ENCODE measurements at places on chromosomes 2 and 18. TPM values are rescaled to one million over a fixed set of nuclear protein-coding genes. Genes with fewer than 3 reads are reported as not detected.
A peak's percentile ranks its signal among the peaks of the same experiment; 100 is the strongest.

DNA sequence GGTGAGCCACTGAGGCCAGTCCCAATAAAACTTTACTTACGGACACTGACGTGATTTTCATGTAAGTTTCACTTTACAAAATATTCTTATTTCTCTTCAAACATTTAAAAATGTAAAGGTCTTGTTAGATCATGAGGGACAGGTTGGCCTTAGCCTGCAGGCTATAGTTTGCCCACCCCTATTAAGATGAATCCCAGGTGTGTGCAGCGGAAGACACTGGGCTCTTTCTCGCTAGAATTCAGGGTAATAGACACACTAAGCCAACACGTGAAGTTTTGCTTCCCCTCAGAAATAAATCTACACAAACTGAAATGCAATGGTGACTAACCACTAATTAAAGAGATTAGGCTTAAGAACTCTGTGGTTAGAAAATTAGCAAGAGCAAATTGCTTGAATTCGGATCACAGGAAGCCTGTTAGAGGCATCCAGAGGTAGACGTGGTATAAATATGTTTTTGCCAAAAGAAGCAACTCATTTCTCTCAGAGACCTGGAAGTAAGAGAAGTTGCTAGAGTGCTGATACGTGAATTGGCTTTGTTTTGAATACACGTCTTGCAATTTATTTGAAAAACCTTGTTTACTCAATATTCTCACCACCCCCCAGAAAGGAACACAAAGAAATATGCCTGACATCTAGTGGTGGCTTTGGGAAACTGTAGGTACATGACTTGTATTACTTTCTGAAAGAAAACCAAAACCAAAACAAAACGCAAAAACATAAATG, 151.6 kb downstream of the DTNB start:
- H3K27ac ChIP-seq = no peak overlapping the region
- DNase-seq = peak; percentile 35
- 0 out of 2 replicates have a peak, but pooled peaks cover 1% of the 10 kb centered on the region for H3K4me1 ChIP-seq
- H3K4me3 ChIP-seq = no peak overlapping the region
- no peaks in the 10 kb centered on the region for H3K27me3 ChIP-seq

GRCh38 chr2:29317077-29317517, 201.9 kb downstream of the CLIP4 start:
- no peaks in the 10 kb centered on the region for H3K36me3 ChIP-seq
- no peaks in the 10 kb centered on the region for H3K4me1 ChIP-seq
- no peak for DNase-seq
- H3K4me3 ChIP-seq = no peak overlapping the region
- H3K27ac ChIP-seq = no peak overlapping the region

GRCh38 chr18:79682894-79683625, 3.5 kb downstream of the CTDP1 start:
- H3K36me3 ChIP-seq = no peaks in the 10 kb centered on the region
- H3K27me3 ChIP-seq = no peaks in the 10 kb centered on the region
- DNase-seq = no peak
- H3K4me3 ChIP-seq = no peak overlapping the region
- no peak overlapping the region for H3K27ac ChIP-seq
- peaks cover 13% of the 10 kb centered on the region for H3K4me1 ChIP-seq

The ZNF407 gene
- total RNA-seq = 7.6 TPM

GRCh38 chr18:49051311-49051967, 100.7 kb upstream of the SMAD7 start:
- no peaks in the 10 kb centered on the region for H3K36me3 ChIP-seq
- H3K4me1 ChIP-seq = peaks cover 11% of the 10 kb centered on the region
- H3K27ac ChIP-seq = no peak overlapping the region
- no peak for DNase-seq
- H3K4me3 ChIP-seq = no peak overlapping the region
- no peaks in the 10 kb centered on the region for H3K27me3 ChIP-seq

The UGT1A3 gene
- not detected for total RNA-seq

DNA sequence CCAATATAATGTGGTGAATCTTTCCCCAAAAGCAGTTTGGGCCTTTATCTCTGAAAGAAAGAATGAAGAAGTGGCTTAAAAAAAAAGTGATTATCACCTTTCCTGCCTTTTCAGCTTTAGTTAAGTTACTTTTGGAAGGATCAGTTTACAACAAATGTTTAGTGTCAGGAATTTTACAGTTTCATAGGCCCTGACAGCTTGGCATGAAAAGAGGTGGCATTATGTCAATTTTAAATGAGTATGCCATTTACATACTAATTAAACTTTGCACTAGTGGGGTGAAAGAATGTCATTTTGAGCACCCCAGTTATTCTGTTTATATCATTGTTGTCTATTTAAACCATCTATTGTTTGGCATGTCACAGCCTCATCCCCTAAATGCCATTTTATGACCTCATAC, 763.5 kb upstream of the FANCL start:
- H3K4me1 ChIP-seq = no peaks in the 10 kb centered on the region
- H3K36me3 ChIP-seq = no peaks in the 10 kb centered on the region
- no peak overlapping the region for H3K27ac ChIP-seq
- no peak overlapping the region for H3K4me3 ChIP-seq
- no peak for DNase-seq

The SCN1A gene
- not detected for total RNA-seq

- H3K4me3 ChIP-seq = no peak overlapping the region
- no peaks in the 10 kb centered on the region for H3K27me3 ChIP-seq
- no peaks in the 10 kb centered on the region for H3K36me3 ChIP-seq
- no peaks in the 10 kb centered on the region for H3K4me1 ChIP-seq
Observed at GRCh38 chr2:141035846-141036420, 1094.9 kb downstream of the LRP1B start.

DNA sequence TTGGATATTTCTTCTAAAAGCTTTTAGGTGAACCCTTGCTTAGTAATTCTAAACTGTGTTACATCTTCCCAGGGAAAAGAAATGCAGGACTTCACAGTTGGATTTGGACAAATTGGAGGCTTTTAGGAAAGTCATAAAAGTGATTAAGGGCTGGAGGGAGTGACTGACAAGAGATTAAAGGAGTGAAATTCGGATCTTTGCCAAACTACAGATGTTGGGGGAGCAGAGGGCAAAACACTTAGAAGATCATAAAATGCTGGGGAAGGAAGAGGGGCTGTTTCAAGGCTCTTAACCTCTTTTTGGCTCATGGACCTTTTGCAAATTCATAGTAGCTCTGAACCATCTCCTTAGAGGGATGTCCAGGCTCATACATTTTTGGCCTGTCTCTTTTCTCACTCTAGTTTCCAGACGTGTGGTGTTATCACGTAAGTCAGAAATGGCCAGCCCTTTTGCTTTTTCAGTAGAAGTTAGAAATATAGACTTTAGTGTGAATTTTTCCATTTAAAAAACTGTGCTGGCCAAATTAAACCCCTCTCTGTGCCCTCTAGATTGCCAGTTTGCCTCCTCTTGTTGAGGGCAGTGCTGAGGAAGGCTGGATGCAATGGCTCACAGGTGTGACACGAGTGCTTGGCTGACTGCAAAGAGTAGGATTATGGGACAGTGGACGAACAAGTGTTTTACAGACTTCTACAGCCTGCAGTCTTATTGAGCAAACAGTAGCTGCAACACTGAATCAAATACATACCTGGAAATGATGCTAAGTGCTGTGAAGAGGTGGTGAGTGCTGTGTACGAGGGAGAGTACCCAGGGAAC, 109.9 kb downstream of the LYPD6B start:
- H3K4me1 ChIP-seq = no peaks in the 10 kb centered on the region
- H3K36me3 ChIP-seq = no peaks in the 10 kb centered on the region
- no peaks in the 10 kb centered on the region for H3K27me3 ChIP-seq

The ALPG gene
- total RNA-seq = 0.10 TPM

DNA sequence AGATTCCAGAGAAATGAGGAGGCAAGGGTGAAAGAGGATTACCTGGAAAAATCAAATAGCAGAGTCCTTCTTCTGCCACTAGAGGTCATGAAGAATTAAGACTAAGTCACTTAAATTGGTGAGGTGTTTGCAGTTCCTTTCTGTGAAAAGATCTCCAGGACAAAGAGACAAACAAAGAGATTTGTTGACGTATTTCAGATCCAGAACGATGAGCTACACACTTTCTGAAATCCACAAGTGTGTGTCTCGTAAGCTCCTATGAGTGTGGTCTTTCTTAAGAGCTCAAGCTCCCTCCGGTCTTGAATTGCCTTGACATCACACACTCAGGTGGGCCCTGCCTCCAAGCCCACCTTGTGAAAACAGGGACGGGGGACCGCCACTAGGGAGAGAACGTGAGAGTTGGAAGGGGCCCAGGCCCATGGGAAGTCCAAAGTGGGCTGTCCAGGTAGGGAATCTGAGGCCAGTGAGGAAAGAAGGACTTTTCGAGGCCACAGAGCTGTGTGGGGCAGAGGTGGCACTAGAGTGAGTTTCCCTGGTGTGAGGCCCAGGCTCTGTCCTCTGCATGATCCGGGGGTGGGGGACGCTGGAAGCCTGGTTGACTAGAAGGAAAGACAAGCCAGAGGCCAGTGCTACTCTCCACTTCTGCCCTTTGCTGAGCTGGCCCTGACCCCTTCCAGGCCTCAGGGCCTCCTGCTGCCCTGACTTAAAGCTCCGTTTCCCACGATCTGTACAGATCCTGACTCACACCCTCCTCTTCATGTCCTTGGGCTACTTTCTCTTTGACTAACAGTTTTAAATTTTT, 168.1 kb upstream of the NCK2 start:
- H3K4me1 ChIP-seq = no peaks in the 10 kb centered on the region
- DNase-seq = peak; percentile 16
- no peak overlapping the region for H3K4me3 ChIP-seq
- peaks cover 14% of the 10 kb centered on the region for H3K27me3 ChIP-seq
- no peak overlapping the region for H3K27ac ChIP-seq
- H3K36me3 ChIP-seq = no peaks in the 10 kb centered on the region

The SEC11C gene
- total RNA-seq = 42.2 TPM

- H3K36me3 ChIP-seq = no peaks in the 10 kb centered on the region
- H3K27me3 ChIP-seq = no peaks in the 10 kb centered on the region
- no peak for DNase-seq
Observed at GRCh38 chr2:84850471-84850870, 30.4 kb downstream of the TRABD2A start.

The BOD1L2 gene
- total RNA-seq = not detected

DNA sequence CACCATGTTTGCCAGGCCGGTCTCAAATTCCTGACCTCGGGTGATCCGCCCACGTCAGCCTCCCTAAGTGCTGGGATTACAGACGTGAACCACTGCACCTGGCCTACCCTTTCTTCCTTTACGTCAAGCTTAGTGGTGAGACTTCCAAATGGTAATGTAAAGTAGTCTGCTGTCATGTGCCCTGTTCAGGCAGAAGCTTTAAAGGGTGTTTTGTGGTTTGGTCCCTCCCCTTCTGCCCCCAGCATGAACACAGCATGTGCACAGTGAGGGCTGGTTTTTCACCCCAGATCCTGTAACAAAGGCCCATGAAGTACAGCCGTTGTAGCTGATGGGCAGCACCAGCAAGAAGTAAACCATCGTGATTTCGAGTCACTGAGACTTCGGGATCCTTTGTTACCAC, 2.7 kb upstream of the DTYMK start:
- peaks cover 23% of the 10 kb centered on the region for H3K4me1 ChIP-seq
- no peaks in the 10 kb centered on the region for H3K27me3 ChIP-seq
- DNase-seq = no peak

GRCh38 chr2:109193807-109194619, 65.0 kb downstream of the SH3RF3 start:
- DNase-seq = no peak
- H3K36me3 ChIP-seq = no peaks in the 10 kb centered on the region
- H3K4me1 ChIP-seq = no peaks in the 10 kb centered on the region
- H3K27me3 ChIP-seq = peaks cover 13% of the 10 kb centered on the region
- H3K27ac ChIP-seq = no peak overlapping the region

GRCh38 chr2:56182420-56182819, 1.4 kb upstream of the CCDC85A start:
- H3K27ac ChIP-seq = no peak overlapping the region
- H3K4me3 ChIP-seq = no peak overlapping the region
- H3K4me1 ChIP-seq = peaks cover 25% of the 10 kb centered on the region
- no peak for DNase-seq

The WDR75 gene
- total RNA-seq = 70.2 TPM

The XDH gene
- total RNA-seq = 0.15 TPM

The TMSB10 gene
- 2,677 TPM for total RNA-seq

The CKAP2L gene
- 27.5 TPM for total RNA-seq

DNA sequence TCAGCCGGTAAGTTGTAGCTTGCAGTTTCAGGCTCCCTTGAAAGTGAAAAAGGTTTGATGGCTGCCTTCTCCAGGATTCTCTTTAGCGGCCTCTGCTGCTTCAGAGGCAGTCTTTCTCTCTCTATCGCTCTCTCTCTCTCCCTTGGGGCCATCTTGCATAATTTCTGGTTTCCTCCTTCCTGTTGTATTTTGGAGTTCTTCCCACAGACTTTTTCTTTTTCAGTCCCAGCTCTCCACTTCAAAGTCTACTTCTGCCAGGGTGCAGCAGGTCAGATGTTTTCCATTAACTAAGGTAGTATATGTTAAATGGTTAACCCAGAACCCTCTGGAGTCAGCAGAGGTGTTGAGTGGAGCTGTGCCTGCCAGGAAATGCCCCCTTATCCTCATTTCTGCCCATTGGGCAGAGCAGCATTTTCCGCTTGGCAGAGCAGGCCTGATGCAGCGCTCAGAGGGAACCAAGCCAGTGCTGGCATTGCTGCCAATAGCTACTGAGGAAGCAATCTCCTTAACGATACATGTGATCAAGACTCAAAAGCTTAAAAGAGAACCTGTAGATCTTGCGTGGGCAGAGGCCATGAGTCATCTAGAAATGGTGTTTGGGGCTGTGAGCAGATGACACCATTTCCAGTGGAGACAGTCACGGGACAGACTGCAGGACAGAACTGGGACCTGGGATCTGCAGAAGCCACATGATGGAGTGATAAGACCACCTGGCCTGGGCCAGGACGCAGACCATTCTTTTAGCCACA, 20.8 kb downstream of the DBI start:
- peaks cover 22% of the 10 kb centered on the region for H3K4me1 ChIP-seq
- H3K36me3 ChIP-seq = no peaks in the 10 kb centered on the region
- DNase-seq = no peak
- H3K27ac ChIP-seq = peak overlapping the region; percentile 9

DNA sequence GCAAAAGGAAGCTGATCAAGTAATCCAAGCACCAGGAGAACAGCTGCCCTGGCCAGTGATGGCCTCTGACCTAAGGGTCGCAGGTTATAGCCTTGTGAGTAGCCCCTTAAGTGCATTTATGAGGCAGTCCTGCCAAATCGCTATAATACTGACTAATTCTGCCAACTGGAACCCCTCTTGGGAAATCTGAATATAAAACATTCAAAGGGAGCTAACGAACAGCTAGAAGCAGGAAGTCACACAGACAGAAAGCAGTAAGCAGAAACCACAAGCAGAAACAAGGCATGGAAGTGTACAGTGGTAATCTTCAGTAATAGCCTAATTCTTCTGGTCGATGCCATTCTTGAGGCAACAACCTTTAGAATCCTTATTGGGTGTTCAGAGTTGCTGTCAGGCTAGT, 521.3 kb downstream of the METTL4 start:
- no peak overlapping the region for H3K4me3 ChIP-seq
- H3K27ac ChIP-seq = no peak overlapping the region
- no peaks in the 10 kb centered on the region for H3K36me3 ChIP-seq

GRCh38 chr2:72979896-72980295, 62.6 kb downstream of the EMX1 start:
- no peaks in the 10 kb centered on the region for H3K36me3 ChIP-seq
- peaks cover 31% of the 10 kb centered on the region for H3K4me1 ChIP-seq
- no peak overlapping the region for H3K4me3 ChIP-seq
- no peak overlapping the region for H3K27ac ChIP-seq
- no peaks in the 10 kb centered on the region for H3K27me3 ChIP-seq

The RAB17 gene
- total RNA-seq = 41.8 TPM
